ENCODE measurements at places on chromosomes 5 and 9.

DNA sequence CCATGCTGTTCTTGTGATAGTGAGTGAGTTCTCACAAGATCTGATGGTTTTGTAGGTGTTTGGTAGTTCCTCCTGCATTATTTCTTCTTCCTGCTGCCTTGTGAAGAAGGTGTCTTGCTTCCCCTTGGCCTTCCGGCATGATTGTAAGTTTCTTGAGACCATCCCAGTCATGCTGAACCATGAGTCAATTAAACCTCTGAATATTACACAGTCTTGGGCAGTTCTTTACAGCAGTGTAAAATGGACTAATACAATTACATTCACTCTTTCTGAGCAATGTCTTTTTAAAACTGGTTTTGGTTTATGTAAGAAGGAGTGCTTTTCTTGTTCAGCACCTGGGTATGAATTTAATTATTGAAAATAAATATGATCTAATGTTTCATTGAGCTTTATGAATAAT lies 50.7 kb upstream of the ARRDC3 start:
- no peak for DNase-seq

DNA sequence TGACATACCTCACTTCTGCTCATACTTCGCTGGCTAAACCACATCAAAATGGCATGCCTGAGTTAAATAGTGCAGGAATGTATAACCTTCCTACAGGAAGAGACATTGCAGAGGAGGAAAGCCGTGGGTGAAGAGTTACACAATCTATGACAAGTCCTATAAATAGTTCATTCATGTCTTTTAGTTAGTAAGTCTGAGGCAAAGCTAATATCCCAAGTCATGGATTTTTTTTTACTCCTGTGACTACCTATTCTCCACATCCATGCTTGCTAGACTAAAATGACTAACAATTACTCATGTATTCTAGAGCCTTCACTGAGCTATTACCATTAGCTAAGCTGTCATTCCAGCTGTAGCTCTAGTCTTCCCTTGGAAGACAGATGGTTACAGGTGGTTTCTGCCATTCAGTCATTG lies 391.3 kb downstream of the NR2F1-AS1 start:
- DNase-seq: no peak

DNA sequence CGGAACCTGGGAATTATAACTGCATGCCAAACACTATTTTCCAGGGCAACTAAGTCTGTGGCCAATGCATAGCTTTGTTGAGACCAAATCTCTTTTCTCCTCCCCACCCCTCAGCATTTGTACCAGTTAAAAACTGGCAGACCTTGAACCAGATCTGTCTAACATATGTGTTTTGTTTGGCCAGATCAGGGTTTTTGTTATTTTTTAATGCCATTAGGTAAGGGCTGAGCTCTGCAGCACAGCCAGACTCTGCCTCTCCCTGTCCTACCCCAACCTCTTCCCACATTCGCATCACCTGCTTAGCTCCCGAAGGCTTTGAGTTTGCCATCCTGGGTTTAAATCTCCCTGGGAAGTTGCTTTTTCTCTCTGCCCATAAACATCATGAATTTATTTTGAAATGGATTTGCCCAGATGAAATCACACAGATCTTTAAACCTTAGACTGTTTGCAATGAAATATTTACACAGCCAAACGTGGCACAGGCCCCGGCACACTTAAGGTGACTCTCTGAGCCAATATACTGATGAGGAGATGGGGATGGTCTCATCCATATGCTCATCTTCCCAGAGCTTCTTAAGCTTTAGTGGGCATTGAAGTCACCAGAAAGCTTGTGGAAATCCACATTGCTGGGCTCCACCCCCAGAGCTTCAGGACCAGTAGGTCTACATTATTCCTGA lies 54.0 kb upstream of the ALDH1B1 start:
- no peak for DNase-seq

GRCh38 chr9:77632652-77633051 lies 15.5 kb downstream of the GNA14 start:
- DNase-seq: no peak

DNA sequence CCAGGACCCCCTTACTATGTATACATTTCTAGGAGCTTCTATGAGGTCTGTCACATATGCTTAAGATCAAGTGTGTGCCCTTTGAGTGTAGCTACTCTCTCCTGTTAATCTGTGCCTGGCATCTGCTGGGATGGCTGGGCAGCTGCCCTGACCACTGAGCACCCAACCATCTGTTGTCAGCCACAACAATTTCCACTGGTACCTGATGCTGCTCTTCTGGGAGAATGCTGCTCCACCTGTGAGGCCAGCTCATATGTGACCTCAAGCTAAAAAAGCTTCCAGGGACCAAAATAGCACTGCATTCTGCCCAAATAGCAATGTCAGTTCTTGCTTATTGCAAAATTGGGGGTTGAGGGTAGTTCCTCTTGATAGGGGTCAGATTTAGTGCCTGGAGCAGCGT lies 595.6 kb downstream of the RAB3C start:
- DNase-seq: no peak

- DNase-seq: no peak
Measured at GRCh38 chr5:167688341-167689130, 602.9 kb upstream of the WWC1 start.

DNA sequence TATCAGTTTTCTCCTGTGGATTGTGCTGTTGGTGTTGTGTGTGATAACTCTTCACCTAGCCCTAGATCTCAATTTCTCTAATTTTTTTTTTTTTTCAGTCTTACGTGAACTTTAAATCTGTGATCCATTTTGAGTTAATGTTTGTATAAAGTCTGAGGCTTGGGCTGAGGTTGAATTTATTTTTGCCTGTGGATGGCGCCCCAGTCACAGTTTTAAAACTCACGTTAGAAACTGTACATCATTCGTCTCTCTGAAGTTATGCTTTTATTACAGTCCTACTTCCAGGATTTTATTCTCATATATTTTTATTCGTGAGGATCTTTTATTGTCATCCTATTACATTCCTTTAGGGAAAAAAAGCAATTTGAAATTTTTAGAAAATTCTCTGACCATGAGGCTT lies 103.1 kb downstream of the EHMT1 start:
- DNase-seq: no peak

- DNase-seq: no peak
Measured at GRCh38 chr5:95410279-95410678, 19.1 kb downstream of the FAM81B start.

- DNase-seq: no peak
Measured at GRCh38 chr5:122673343-122673742, 101.5 kb upstream of the SNX2 start.

- DNase-seq: no peak
Measured at GRCh38 chr9:94630833-94631232, 8.5 kb downstream of the FBP1 start.

- DNase-seq: no peak
Measured at GRCh38 chr9:94861589-94862272, 135.2 kb downstream of the AOPEP start.

GRCh38 chr9:120263836-120264235 lies 316.1 kb downstream of the CDK5RAP2 start:
- no peak for DNase-seq

GRCh38 chr5:175464074-175464941 lies 14.1 kb upstream of the SFXN1 start:
- peak; percentile 54 for DNase-seq

DNA sequence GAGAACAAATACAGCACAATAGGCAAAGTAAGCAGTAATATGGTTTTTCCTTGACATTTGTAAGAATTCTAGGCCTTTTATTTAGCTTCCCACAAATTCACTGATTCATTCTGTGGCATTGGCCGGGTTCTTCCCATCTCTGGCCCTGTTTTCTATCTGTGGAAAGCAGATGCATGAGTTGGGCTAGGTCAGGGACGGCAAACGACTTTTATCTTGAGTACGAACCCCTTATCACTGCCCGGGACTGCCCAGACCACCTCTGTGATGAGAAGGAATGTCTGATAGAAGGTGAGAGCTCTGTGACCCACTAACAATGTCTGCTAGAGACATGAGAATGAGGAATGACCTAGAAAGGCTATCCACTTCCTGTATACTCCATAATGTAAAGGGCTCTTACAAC lies 35.4 kb upstream of the ADAM19 start:
- DNase-seq: no peak

Measured in T-cell (primary cell).